Right atrium auricular region (tissue), 2 donors: ENCODE measurements at places on chromosomes 5 and 9. TPM values are rescaled to one million over a fixed set of nuclear protein-coding genes. Genes with fewer than 3 reads are reported as not detected.

CCNJL gene
- total RNA-seq, result 2.7 TPM

DNA sequence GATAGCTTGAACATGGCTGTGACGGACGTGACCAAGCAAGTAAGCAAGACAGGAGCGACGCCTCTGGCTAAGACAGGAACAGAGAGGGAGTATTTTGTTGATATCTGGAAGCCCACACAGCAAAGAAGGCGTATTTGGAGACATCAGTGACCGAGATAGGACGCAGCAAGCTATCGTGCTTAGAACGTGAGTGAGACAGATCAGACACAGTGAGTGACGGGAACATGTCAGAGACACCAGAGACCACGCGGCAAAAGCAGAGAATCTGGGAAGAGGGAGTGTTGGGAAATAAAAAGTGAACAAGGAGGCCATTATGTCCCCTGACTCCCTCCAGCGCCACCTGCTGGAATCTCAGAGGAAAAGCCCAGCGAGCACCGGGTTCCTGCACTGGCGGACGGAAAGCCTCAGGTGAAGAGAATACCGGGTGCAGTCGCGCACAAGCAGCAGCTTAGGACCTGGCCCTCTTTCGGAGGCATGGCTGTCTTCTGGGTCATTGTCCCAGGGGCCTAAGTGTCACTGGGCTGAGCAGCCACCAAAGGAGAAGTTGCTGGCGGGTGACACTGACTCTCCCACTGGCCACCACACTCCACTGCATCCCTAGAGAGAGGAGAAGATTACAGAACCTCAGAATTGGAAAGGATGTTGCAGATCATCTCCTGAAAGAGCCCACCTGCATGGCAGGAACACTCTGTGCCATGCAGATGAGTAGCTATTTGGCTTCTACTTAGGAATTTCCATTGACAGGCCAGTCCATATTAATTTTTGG is 99.1 kb downstream of the FBXO38 start:
- no peaks in the 10 kb centered on the region for H3K27me3 ChIP-seq
- peak overlapping the region; percentile 23 for H3K27ac ChIP-seq
- DNase-seq, result no peak
- no peaks in the 10 kb centered on the region for H3K36me3 ChIP-seq

- no peak for DNase-seq
- H3K36me3 ChIP-seq, result no peaks in the 10 kb centered on the region
- no peaks in the 10 kb centered on the region for H3K4me1 ChIP-seq
Measured at GRCh38 chr5:54083851-54084250, 226.5 kb downstream of the ARL15 start.

DNA sequence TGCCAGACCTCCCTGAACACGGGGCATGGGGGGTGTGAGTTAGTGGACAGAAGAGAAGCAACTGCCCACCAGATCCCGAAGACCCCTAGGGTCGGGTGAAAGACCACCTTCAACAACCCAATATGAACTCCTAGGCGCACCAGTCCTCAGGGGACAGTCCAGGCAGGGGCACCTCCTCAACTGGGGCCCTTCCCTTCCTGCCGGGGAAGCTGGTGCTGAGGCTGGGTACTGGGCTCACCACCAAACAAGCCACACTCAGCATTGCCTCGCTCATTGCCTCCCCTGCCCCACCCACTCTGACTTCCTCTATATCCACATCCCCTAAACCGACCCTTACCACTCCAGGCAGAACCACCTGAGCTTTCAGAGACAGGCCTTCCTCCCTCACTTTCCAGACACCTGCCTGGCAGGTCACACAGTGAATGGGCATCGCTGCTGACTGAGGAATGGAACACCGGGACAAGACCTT is 42.5 kb downstream of the SEMA4D start:
- no peaks in the 10 kb centered on the region for H3K36me3 ChIP-seq
- no peaks in the 10 kb centered on the region for H3K4me1 ChIP-seq
- H3K4me3 ChIP-seq, result no peak overlapping the region
- DNase-seq, result no peak
- H3K27me3 ChIP-seq, result no peaks in the 10 kb centered on the region
